Activated naive CD8-positive, alpha-beta T cell treated with anti-CD3 and anti-CD28 coated beads, Interleukin-2, amount 50 U/mL, for 24 hours (primary cell): ENCODE measurements at places on chromosomes 13 and 19.

DNA sequence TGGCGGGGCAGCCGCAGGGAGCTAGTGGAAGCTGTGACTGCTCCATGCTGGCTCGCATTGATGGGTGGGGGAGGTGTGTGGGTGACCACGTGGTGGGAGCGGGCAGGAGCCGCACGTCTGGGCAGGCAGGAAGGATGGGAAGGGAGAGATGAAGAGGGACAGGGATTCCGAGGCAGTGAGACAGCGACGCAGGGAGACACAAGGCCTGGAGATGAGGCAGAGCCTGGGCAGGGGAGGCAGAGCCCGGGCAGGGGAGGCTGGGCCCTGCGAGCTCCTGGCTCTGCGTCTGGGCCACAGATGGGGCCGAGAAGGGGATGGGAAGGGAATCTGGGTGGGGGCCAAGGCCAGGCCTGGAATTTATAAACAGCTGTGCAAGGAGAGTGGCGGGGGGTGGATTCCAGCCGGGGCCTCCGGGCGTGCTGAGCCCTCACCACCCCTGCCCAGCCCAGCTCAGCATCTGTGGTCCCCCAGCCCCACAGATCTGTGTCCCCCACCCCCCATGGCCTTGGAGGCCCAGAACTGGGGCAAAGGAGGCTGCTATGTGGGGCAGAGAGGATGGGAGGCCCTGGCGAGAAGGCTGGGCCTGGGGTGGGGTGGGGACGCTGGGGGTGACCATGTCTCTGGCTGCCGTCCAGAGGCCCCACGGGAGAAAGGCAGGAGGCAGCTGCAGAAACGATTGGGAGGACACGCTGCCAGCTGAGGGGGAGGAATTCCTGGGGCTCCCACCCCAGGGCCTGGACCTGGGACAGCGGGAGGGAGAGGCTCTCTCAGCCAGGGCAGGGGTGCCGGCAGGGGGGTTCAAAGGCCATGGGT is 6.0 kb downstream of the EHD2 start:
- peaks cover 3% of the 10 kb centered on the region for H3K36me3 ChIP-seq
- peaks cover 3% of the 10 kb centered on the region for H3K4me1 ChIP-seq
- no peak for DNase-seq

GRCh38 chr13:32175943-32176342 is 139.2 kb downstream of the ZAR1L start:
- no peak for DNase-seq
- no peak overlapping the region for H3K4me3 ChIP-seq
- no peaks in the 10 kb centered on the region for H3K36me3 ChIP-seq
- H3K27ac ChIP-seq = no peak overlapping the region

DNA sequence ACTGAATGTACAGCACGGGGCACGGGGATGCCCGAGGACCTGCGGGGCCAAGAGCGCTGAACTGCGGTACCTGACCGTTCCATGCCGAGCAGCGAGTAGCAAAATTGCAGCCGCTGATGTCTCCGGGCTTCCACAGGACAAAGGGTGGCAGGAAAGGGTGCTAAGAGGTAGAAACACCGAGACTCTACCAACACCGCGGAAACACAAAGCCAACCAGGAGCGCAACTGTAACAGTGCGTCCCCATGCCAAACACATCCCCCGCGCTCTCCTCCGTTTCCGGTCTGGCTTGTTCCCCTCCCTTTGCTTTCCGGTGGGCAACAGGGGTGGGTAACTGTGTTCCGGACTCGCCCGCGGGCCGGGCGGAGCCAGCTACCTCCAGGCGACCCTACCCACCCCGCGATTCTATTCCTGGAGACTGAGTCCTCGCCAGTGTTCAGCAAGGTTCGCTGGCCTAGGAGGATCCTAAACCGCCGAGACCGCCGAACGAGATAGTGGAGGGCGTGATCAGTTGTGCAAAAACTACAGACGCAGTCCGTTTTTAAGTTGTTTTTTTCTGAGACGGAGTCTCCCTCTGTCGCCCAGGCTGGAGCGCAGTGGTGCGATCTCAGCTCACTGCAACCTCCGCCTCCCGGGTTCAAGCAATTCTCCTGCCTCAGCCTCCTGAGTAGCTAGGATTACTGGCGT is 34.9 kb upstream of the NEK3 start:
- peak overlapping the region; percentile 95 for H3K27ac ChIP-seq
- H3K4me3 ChIP-seq = peak overlapping the region; percentile 87

- H3K27ac ChIP-seq = no peak overlapping the region
- H3K27me3 ChIP-seq = peaks cover 9% of the 10 kb centered on the region
- no peaks in the 10 kb centered on the region for H3K4me1 ChIP-seq
- no peaks in the 10 kb centered on the region for H3K36me3 ChIP-seq
Observed at GRCh38 chr19:29928831-29929230, 13.2 kb upstream of the URI1 start.

DNA sequence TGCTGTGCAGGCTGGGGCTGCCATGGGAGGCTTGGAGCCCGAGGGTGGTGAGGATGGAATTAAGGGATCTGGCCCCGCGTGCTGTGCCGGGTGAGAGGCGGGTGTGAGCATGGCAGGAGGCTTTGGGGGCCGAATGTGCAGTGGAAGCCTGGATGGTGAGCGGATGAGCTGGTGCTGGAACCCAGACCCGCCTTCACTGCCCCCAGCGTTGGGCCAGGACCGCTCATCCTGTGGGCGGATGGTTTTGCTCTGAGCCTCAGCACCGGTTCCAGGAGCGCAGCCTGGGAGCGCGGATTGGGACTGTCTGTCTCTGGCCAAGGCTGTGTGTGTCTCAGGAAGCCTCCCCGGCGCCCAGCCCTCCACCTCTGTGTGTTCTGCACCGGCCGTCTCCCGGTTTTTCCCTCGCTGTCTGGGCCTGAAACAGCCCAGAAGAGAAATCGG is 16.7 kb downstream of the KDM4B start:
- H3K4me1 ChIP-seq = peaks cover 11% of the 10 kb centered on the region
- H3K4me3 ChIP-seq = no peak overlapping the region
- no peaks in the 10 kb centered on the region for H3K27me3 ChIP-seq
- H3K27ac ChIP-seq = no peak overlapping the region

DNA sequence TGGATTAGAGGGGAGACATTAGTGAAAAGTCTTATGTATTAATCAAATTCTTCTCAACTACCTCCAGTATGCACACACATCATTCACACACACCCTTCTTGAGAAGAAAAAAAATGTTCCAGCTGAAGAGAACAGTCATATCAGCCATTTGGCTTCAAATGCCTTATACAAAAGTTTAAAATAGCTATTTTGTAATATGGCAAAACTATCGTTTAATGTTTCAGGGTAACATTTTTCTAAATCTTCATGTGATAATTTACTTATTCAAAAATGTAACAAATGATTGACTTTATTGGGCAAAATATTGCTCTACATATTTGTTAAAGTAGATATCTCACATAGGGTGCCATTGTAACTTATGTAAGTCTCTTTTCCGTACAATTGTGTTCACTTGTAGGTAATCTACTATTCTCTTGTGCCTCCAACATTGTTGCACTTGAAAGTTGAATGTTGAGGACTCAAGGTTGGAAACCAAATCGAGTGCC is 13.6 kb downstream of the ZIC2 start:
- peaks cover 85% of the 10 kb centered on the region for H3K27me3 ChIP-seq
- peaks cover 11% of the 10 kb centered on the region for H3K36me3 ChIP-seq
- H3K27ac ChIP-seq = no peak overlapping the region
- peaks cover 11% of the 10 kb centered on the region for H3K4me1 ChIP-seq
- no peak for DNase-seq

- H3K36me3 ChIP-seq = no peaks in the 10 kb centered on the region
- H3K4me3 ChIP-seq = no peak overlapping the region
- H3K27me3 ChIP-seq = peaks cover 39% of the 10 kb centered on the region
- no peak for DNase-seq
Observed at GRCh38 chr19:50772476-50772875, 2.2 kb downstream of the GPR32 start.

DNA sequence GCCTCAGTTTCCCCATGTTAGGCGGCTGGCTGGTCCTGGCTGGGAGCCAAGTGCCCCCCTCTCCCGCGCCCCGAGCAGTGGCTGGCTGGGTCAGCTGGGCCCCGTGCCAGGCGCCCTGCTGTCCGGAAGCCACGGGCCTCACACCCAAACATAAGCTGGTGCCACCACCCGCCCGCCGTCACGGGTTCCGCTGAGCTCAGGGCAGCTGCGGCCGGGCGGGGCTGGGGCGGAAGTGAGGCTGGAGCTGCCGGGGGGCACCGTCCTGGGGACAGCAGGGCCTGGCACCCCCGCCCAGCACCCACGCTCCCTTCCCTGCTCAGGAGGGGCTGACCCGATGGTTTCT is 19.3 kb downstream of the HCN2 start:
- DNase-seq = no peak
- H3K27ac ChIP-seq = no peak overlapping the region
- H3K36me3 ChIP-seq = no peaks in the 10 kb centered on the region
- peaks cover 29% of the 10 kb centered on the region for H3K4me1 ChIP-seq
- no peak overlapping the region for H3K4me3 ChIP-seq

DNA sequence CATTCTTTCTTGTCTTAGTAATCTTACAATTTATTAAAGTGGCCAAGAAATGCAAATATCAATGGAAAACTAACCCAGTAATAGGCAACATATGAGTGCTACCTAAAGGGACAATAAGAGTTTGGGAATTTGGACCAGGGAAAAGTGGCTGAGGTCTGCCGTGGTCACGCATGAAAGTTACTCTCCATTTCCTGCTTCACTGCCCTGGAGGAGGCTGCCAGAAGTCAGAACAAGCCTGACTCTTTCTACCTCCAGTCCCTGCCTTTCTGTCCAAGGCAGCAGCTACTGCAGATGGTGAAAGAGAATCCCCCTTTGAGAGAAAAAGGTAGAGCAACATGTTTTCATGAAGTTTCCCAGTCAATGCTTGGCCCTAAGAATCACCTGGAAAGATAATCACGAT is 201.1 kb upstream of the ARGLU1 start:
- no peak for DNase-seq
- no peaks in the 10 kb centered on the region for H3K36me3 ChIP-seq
- H3K27ac ChIP-seq = no peak overlapping the region
- H3K27me3 ChIP-seq = no peaks in the 10 kb centered on the region
- no peaks in the 10 kb centered on the region for H3K4me1 ChIP-seq
- H3K4me3 ChIP-seq = no peak overlapping the region

- peaks cover 25% of the 10 kb centered on the region for H3K36me3 ChIP-seq
- no peaks in the 10 kb centered on the region for H3K4me1 ChIP-seq
- H3K27ac ChIP-seq = no peak overlapping the region
Observed at GRCh38 chr19:5934774-5935472, 20.9 kb downstream of the CAPS start.

- DNase-seq = no peak
- no peaks in the 10 kb centered on the region for H3K27me3 ChIP-seq
- H3K36me3 ChIP-seq = no peaks in the 10 kb centered on the region
- H3K4me1 ChIP-seq = no peaks in the 10 kb centered on the region
Observed at GRCh38 chr19:30824809-30825208, 452.6 kb downstream of the ZNF536 start.

DNA sequence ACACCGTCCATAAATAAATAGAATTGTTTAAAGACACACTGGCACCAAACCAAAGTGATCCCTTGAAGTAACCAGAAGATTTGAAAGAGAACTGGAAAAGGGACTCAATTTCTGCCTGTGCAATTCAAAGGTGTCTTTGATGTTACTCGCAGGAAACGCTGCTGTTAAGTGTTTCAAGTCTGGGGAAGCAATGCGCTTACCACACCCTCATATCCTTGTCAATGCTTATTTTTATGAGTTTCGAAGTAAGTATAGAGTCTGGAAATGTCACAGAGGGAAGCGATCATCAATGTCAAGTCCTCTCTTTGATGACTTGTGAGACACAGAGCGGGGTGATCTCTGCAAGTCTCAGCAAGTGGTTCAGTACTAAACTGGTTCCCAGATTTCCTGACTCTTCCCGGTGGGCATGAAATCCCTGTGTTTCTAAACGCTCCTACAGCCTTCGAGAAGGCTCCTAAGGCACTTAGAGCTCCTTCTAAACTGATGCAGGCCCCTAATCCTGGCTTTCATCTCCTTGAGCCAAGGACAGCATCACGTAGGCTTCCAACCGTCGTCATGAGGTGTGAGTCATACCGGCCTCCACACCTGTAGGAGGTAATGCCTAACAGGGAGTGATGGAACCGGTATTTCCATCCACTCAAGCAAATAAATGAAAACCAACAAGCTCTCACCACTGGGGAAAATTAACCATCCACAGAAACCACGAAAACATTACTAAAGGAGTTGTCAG is 22.8 kb downstream of the SYDE1 start:
- peak; percentile 40 for DNase-seq
- H3K36me3 ChIP-seq = peaks cover 5% of the 10 kb centered on the region
- peak overlapping the region; percentile 2 for H3K4me3 ChIP-seq
- peaks cover 6% of the 10 kb centered on the region for H3K27me3 ChIP-seq

GRCh38 chr19:37979547-37980082 is 72.6 kb downstream of the SIPA1L3 start:
- no peak overlapping the region for H3K4me3 ChIP-seq
- peaks cover 15% of the 10 kb centered on the region for H3K4me1 ChIP-seq
- DNase-seq = no peak
- peaks cover 2% of the 10 kb centered on the region for H3K36me3 ChIP-seq
